GM18507 (cell line): ENCODE measurements at places on chromosomes 3 and 15.

GRCh38 chr3:103047640-103048039 is 612.8 kb downstream of the ZPLD1 start:
- no peak for DNase-seq

- DNase-seq: no peak
These were observed 25.9 kb upstream of the SPRED1 start for GRCh38 chr15:38226608-38227266.

- DNase-seq: no peak
These were observed 27.8 kb downstream of the IL5RA start for GRCh38 chr3:3082234-3082924.

DNA sequence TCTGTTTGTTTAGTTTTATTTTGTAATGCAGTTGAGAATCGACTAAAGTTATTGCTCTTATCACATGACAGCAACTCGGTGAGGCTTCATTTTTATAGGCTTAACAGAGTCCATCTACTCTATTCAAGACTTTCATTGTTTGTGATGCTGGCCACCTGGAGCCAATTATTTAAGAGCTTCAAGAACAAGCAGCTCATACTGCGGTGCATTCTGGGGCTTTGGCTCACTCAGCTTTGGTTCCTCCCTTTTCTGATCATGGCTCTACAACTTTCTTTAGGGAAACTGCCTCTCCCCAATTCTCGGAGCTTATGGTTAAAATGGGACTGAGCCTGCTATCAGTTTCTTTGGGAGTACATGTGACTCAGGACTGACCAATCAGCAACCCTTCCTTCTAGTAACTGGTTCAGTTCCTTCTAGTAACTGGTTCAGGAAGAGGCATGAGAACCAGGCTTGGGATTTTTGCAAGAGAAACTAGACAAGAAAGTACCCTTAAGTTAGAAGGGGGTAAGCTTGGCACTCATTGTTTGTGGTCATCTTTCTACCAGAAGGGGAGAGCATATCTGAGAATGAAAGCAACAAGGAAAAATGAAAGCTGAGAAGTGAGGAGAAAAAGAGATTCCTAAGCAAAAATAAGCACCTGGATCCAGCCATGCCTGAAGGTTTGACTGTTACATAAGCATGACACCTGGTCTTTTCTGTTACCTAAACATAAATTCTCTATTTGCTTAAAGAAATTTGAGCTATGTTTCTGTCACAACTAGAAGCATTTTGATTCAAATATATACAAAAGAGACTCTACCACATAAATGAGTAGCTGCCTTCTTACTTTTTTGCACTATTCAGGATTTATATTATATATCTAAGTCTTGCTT is 24.1 kb upstream of the ARHGEF3 start:
- no peak for DNase-seq

DNA sequence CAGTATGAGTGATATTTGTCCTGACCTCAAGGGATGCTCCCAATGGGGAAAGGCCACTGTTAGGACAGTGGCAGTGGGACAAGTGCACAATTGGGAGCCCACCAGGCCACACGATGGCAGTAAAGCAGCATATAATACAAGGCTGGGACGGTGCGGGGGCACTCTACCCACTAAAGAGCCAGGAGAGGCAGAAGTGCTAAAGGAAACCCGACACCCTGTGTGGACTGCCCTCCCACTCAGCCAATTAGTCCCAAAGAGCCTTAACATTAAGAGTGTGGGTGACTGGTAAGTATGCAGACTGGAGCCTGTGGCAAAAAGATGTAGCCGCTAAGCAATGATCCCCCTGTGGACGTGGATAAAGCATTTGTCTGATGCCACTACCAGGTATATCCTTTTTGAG is 8.2 kb upstream of the ZNF589 start:
- DNase-seq: no peak

DNA sequence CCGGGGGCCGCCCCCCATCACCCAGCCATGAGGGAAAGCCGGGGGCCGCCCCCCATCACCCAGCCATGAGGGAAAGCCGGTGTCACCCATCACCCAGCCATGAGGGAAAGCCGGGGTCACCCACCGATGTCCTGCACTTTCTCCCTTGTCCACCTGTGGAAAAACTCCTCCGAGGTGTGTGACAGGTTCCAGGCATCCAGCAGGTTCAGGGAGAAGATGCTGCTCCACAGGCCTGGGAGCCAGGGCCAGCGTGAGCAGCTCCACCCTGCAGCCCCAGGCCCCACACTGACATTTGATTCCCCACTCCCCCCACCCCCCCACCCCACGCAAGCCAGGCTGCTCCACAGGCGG is 15.5 kb upstream of the EHD4 start:
- DNase-seq: no peak

GRCh38 chr3:52294320-52295150 is 6.9 kb downstream of the GLYCTK start:
- DNase-seq: no peak

GRCh38 chr3:182486463-182486862 is 306.8 kb upstream of the ATP11B start:
- DNase-seq: no peak

DNA sequence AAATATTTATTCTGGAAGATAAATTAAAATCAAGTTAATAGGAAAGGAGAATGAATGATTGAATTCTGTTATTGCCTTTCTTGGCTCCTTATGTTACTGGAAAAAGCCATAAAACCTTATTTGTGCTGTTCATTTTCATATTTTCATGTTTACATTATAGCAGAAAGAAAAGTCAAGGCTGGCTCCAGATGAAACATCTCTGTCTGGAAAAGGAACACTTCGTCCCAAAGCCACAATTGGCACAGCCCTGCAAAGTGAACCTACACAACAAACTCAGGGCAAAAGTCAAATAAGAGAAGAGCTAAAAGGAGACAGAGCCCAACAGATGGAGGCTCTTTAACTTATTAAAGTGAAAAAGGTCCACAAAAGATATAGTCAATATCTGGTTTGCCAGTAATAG is 73.4 kb downstream of the GTPBP8 start:
- no peak for DNase-seq

GRCh38 chr3:171569571-171570132 is 109.4 kb upstream of the TNIK start:
- no peak for DNase-seq

DNA sequence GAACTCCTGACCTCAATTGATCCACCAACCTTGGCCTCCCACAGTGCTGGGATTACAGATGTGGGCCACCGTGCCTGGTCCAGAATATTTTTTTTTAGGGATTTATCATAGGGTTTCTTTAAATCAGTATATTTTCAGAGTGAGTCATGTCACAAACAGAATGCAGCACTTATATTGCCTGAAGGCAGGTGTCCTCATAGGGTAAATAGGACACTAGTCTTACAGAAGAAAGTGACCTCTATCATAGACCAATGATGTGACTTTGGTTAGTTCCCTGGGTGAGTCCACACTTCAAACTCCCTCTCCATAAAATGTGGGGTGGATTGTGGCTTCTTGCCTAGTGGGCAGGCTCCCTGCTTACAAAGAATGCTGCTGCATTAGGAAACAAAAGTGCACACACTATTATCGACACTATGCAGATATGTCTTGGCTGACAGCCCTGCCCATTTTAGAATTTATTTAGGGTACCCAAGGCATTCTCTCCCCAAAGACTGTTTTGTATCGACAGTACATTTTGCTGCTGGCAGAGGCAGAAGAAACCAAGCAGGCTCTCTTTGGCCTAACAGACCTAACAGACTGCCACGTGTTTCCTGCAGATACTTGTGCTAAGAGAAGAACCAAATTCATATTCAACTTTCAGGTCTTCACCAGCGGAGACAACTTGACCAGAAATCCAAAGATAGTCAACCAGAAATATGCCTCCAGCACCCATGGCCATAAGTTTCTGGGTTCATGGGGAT is 125.0 kb downstream of the MOBP start:
- no peak for DNase-seq

DNA sequence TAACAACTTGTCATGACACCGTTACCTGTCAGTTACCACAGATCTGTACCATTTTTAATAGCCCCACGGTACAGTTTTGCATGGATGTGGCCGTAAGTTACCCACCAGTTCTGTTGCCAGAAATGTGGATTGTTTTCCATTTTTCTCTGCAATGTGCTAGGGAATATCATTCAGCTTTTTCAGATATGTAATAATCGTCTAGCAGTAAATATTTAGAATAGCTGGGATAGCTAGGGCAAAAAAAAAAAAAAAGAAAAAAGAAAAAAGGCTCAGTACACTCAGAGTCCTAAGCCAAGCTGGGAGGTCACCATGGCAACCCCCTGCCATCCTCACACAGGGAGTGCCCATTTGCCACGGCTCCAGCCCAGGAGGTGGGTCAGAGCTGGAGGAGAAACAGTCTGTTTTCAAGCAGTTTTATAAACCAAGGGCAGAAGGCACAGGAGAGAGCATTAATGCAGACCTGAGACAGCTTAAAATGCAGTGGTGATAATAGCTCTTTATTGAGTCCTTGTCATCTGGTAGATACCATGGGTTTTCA is 25.2 kb downstream of the PAQR5 start:
- DNase-seq: no peak

DNA sequence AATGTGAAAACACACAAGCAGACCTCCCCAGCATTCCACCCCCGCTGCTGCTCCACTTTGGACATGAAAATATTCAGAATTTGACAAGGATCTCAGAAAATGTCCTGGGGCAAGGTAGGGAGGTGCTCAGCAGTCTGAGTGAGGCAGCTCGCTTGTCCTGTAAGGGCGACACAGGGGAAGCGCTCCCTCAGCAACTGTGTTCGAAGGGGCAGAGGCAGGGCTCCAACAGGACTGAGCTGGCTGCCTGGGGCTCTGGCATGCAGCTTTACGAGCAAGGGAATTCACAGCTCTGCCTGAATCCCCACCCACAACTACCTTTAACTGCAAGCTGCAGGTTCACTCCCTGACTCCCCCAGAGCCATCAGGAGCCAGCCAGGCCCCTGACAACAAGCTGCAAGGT is 287.0 kb upstream of the LYSMD4 start:
- no peak for DNase-seq

DNA sequence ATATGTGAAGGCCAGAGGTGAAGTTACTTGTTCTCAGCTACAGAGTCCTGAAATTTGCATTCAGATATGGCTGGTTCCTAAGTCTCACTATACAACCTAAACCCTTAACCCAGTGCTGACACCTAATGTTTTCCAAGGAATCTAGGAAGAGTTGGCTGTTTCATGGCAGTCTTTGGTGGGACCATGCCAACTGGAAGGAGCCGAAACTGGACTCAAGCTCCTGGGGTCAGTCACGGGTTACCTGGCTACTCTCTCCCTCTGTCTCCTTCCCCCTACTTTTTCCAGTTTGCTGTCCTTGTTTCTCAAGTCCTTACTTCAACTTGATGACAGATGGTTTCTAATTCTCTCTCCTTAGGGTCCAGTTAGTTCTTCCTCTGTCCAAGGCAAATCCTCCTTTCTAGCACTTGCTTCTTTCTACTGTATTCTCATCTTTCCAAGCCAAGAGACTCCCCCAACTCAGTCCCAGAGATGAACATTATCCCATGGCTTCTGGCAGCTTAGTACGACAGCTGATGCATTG is 88.6 kb upstream of the COL6A5 start:
- no peak for DNase-seq

DNA sequence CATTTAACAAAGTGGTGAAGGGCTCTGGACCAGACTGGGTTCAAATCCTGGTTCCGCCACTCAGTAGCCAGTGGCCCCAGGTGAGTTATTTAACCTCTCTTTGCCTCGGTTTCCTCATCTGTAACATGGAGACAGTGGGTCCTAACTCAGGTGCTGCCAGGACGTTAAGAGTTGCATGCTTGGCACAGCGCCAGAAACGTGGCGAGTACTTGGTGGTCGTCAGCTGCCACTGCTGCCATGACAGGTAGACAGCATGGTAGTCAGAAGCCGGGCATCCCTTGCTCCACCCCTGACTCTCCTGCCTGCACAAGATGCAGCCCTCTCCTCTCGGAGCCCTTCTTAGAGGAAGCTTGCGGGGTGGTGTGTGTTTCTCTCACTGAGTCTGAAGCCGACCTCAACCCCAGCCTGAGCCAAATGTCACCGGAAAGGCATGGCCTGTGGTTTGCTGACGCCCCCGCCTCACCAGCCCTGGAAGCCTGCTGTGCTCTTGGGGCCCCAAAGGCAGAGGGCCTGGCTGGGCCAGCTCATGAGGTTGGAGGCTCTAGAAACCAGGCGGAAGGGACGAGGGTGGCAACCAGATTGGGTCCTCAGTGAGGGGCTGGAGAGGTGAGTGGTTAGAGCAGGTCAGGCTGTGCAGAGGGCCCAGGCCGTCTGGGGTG is 160.8 kb upstream of the TLE3 start:
- no peak for DNase-seq

DNA sequence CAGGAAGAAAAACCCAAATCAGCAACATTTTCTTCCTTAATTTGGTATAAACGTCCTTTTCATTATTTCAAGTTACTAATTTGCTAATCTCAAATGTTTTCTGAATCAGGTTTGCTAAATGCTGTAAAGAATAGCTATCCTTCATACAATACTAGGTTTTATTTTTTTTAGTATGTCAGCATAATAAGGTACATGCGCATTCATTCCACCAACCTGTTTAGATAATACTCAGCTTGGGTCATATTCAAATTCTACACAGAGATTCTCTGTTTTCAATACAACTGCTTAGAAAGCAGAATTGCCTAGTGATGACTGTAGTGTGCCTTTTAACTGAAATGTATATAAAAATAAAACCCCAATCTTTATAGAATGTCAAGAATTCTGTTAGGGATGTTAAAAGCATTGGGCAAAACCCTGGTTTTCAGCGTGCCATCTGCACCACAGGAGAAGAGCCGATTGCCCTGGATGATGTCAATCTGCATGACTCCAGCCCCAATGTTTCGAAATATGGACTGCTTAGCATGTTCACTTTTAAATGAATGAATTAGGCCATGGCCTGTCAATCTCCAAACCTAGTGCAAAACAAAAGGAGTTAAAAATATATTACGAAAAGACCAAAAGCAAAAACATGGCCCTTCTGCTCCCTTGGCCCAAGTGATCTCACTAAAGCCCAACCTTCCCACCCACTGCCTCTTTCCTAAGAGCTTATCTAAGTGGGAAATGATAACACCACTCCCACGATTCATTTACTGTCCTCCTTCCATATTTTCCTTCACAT is 107.4 kb downstream of the GLDN start:
- no peak for DNase-seq

DNA sequence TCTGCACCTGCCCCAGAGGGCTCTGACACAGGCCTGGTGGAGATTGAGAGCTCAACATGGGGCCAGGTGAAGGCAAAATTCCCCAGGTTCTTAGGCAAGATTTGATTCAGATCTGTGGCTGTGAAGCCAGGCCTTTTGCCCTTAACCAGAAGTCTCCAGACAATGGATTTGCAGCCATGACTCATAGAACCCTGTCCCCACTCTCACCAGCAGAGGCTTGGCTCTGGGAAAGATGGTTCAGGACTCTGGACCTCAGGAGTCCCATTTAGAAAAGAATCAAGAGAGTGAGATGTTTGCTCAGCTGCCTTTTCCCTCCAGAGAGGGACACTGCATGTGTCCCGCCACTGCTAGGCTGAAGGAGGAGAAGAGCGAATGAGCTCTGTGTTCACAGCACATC is 361.4 kb upstream of the ICE2 start:
- DNase-seq: no peak
